ENCODE measurements at places on chromosomes 5 and 9. TPM values are rescaled to one million over a fixed set of nuclear protein-coding genes. Genes with fewer than 3 reads are reported as not detected.
A peak's percentile ranks its signal among the peaks of the same experiment; 100 is the strongest.

- no peak for DNase-seq
Measured at GRCh38 chr9:115169003-115169402, 51.0 kb upstream of the TNC start.

DNA sequence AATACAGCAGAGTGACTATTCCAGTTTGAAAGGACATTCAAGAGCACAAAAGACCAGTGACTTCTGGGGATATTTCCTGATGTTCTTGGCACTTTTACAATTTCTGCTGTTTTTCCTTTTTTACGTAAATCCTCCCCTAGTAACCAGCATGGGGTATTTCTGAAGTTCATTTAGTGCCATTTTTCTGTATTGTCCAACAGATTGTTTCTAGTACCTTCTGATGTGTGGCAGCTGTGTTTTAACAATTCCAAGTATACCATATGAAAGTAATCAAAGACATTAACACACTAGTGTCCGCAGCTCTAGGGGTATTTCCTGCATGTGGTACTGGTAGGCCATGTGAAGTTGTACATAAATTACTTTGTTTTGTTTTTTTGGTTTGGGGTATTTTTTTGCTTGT lies 53.0 kb upstream of the SMARCA2 start:
- DNase-seq: peak; percentile 22

DNA sequence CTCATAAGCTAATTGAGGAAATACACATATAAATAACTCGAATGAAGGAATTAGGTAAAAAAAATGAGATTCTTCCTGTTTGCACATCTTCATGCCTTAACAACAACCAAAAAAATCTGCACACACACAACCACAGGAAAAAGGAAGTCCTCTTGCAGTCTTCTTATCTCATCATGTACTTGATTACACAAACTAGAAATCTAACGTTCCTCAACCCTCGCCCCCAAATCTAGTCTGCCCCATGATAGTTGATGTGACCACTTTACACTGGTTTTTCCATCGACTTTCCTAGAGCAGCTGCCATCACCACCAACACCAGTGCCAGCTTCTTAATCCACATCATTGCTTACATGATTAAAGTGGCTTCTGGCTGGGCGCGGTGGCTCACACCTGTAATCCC lies 31.2 kb upstream of the RNU6ATAC start:
- DNase-seq: no peak

DNA sequence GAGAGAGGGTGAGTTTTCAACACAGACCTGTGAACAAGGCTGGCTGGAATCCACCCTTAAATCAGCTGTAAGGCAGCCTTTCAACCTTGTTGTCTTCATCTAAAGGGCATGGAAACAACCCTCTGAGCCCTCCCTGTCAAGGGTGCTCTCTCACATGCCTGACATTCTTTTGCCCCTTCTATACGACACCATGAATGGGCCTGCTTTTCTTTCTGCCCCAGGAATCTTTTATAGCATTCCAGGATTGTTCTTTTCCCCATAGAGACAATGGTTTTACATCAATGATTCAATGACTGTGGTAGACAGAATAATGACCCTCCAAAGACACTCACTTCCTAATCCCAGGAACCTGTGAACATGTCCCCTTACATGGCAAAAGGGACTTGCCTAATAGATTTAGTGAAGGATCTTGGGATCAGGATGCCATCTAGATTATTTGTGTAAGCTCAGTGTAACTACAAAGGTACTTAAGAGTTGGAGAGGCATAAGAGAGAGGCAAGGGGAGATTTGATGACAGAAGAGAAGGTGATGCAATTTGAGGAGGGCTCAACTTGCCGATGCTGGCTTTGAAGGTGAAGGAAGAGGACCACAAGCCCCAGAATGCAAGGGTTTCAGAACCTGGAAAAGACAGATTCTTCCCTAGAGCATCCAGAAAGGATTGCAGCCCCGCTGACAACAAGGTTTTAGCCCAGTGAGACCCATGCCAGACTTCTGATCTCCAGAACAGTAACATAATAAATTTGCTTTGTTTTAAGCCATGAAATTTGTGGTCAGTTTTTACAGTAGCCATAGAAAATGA lies 29.2 kb upstream of the HMHB1 start:
- DNase-seq: no peak

DNA sequence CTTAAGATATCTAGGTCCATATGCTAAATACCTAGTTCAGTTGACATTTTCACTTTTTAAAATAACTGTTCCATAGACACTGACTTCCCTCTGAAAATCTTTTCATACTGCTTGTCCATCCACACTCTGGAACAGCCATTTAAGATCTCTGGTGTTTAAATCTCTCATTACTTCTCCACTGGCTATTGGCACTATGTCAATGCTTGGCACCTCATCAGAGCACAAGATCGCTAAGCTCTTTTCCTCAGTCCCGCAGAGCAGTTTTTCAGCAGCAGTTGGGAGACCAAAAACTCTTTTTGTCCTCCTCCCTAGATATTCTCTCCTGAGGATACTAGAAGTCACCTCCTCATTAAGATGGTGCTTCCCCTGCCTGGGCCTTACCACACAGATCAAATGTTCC lies 172.7 kb downstream of the KIAA0825 start:
- no peak for DNase-seq

- no peak for DNase-seq
Measured at GRCh38 chr5:121748686-121749085, 103.0 kb upstream of the FTMT start.

GRCh38 chr5:1343931-1344901 lies 683 bp downstream of the CLPTM1L start:
- no peak for DNase-seq

DNA sequence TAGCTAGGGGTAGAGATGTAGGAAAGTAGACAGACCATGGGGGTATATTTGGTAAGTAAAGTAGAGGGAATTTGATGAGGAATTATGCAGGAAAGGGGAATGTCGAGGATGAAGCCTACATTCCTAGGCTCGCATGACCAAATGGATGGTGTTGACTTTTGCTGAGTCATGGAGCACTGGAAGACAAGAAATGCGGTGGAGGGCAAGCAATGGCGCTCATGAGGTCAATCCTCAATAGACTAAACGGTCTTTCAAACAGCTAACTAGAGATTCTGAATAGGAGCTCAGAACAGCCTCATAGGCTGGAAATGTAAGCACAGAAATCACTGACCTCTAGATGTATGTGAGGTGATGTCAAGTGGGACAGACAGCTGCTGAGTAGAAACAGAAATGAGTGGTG lies 50.7 kb upstream of the FST start:
- DNase-seq: no peak

DNA sequence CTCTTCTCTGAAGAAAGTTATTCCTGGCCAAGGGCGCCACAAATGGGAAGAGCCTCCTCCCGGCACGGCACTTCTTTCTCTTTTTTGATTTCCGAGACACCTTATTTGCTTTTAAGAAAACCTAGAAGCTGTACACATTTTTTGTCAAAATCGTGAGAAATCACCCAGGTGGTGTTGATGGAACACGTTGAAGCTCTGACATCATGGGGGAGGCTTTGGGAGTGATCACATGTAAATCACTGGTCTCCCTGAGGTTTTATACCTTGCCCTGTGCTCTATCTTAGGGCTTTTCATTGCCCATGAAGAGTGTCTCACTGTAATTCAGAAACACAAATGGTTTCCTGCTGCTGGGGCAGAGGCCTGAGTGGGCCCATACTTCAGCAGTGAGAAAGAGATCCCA lies 27.4 kb downstream of the SLC36A1 start:
- no peak for DNase-seq

GRCh38 chr9:72827950-72828731 lies 124.7 kb downstream of the ALDH1A1 start:
- no peak for DNase-seq

DNA sequence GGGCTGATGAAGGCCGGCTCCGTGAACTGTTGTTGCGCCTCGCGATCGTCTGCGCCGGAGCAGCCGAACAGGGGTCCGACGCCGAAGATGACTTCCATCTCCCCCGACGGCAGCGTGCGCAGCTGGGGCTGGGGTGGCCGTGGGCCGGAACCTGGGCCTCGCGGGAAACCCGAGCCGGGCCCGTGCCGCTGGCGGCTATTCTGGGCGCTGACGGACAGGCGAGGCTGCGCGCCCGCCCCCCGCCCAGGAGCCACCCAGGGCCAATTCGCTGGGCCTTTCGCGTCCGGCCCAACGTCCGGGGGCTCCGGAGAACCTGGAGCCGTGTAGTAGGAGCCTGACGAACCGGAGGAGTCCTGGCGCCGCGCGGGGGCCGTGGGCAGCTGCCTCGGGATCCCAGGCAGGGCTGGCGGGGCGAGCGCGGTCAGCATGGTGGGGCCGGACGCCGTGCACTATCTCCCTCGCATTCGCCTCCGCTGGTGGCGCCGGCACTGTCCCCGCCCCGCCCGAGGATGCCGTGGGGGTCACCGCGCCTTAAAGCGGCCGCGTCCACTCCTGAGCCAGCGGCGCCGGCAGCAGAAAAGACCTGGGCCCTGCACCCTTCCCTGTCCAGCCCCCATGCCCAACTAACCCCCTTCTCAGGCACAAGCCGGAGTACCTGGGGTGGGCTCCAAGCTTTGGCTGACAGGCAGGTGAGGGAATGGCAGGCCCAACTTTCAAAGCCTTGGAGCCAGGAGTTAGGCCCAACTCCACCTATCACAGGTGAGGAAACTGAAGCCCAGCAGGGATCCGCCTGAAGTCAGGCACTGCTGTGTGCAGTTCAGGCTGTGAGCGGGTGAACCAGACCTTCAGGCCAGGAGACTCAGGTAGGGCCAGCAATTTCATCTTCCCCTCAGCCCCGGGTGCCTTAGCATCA lies at the start of gene PROB1:
Gene PROB1 (minus strand): TSS at position 451 of the 913 bp plus-strand sequence. CDS start 23 bp downstream, at position 428.
- peak; percentile 29 for DNase-seq

DNA sequence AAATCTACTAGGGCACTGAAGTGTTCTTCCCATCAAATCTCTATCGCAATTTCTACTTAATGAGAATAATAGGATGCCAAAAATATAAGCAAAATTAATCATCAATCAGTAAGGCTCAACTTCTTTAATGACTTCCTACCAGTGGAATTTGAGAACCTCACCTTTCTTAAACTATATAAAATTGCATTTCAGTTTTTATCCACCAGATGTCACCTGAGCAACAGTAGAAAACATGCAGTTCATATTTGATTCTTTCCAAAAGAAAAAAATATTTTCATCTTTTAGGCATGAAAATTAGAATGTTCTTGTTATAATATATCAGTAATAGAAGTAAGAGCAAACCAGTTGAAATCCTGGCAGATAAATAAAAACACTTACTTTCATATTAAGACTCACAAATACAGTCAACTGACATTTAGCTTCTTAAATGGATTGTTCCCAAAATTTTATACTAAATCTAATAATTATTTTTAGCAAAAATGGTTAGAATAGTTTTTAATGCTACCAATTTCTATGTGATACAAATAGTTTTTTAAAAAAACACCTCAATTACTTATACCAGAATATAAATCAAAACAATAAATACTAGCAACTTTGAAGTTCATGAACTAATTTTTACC lies 13.4 kb upstream of the CCDC112 start:
- DNase-seq: no peak

DNA sequence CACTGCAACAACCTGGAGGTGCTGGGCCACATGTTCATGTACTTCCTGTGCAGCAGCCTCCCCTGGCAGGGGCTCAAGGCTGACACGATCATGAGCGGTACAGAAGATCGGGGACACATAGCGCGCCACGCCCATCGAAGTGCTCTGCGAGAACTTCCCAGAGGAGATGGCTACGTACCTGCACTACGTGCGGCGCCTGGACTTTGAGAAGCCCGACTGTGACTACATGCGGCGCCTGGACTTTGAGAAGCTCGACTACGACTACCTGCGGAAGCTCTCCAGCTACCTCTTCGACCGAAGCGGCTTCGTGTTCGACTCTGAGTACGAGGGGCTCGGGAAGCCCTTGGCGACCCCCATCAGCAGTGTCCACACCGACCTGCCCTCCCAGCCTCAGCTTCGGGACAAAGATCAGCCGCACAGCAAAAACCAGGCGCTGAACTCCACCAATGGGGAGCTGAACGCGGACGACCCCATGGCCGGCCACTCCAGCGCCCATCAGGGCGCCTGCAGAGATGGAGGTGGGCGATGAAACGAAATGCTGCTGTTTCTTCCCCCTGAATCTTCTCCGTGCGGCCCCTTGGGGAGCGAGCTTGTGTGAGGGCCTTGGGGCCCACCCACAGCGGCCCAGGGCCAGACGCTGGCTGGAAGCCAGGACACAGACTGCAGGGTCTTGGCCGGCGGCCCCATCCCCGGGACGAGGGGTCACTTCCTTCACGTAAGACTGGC lies 56.5 kb downstream of the JAK2 start:
- no peak for DNase-seq

DNA sequence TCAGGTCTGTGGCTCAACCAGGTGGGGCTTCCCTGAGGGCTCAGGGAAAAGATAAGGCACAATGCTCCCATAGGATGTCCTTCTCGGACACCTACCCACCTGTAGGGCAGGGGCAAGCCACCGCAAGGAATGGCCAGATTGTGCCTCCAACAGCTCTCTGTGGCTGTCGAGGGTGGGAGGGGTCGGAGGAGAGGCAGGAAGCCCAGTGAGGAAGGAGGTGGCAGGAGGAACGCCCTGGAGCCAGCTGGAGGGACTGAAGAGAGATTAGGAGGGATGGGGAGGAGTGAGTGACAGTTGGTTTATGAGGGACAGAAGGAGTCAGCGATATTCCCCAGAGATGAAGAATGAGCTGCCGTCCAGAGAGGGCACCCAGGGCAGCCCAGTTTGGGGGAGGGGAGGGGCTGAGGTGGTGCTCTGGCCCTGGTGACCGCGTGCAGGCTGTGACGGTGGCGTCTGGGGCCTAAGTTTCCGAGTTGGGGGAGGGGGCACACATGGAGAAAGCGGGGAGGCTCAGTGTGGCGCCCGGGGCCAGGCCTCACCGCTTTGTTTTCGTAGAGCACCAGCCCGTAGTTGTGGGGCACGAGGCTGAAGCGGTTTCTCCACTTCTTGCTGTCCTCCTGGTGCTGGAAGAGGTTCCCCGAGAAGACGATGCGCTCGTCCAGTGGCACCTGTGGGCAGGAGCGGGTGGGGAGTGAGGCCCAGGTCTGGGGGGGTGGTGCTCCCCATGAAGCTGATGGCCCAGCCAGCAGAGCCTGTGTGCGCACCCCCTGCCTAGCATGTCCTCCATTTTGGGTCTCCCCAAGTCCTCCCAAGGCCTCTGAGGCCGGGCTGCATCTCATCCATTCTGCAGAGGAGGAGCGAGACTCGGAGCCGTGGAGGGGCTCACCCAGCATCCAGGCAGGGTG lies 75.6 kb downstream of the LRSAM1 start:
- DNase-seq: no peak

GRCh38 chr5:74864823-74865222 lies 1.4 kb downstream of the FAM169A start:
- no peak for DNase-seq

- no peak for DNase-seq
Measured at GRCh38 chr9:135756576-135756975, 54.6 kb downstream of the KCNT1 start.

GRCh38 chr9:2023532-2023931 lies 8.4 kb downstream of the SMARCA2 start:
- DNase-seq: no peak

FAM13B gene
- polyA plus RNA-seq: 48.3 TPM

HARS2 gene
- polyA plus RNA-seq: 46.8 TPM

SEMA5A gene
- polyA plus RNA-seq: 37.3 TPM

FOXI1 gene
- polyA plus RNA-seq: 4.9 TPM

LCN6 gene
- not detected for polyA plus RNA-seq

All from renal cortex interstitium (tissue), 15 donors.